LHCN-M2 (cell line): ENCODE measurements at places on chromosomes 4 and X.

DNA sequence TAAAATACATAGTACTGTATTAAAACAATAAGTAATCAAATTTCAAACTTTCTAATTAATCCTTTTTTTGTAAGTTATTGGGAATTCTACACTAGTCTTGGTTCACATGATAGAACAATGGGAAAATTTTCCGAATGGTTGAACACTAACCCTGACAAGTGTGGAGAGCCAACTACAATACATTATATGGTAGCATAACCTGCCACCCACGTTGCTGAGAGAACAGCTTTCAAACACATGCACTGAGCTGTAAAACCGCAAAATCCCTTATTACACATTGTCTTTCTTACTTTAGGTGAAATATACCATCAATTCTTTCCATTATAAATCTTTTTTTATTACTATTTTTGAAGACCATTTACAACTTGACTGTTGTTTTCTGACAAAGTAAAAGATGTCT is 54.7 kb downstream of the ANAPC10 start:
- no peak for DNase-seq

DNA sequence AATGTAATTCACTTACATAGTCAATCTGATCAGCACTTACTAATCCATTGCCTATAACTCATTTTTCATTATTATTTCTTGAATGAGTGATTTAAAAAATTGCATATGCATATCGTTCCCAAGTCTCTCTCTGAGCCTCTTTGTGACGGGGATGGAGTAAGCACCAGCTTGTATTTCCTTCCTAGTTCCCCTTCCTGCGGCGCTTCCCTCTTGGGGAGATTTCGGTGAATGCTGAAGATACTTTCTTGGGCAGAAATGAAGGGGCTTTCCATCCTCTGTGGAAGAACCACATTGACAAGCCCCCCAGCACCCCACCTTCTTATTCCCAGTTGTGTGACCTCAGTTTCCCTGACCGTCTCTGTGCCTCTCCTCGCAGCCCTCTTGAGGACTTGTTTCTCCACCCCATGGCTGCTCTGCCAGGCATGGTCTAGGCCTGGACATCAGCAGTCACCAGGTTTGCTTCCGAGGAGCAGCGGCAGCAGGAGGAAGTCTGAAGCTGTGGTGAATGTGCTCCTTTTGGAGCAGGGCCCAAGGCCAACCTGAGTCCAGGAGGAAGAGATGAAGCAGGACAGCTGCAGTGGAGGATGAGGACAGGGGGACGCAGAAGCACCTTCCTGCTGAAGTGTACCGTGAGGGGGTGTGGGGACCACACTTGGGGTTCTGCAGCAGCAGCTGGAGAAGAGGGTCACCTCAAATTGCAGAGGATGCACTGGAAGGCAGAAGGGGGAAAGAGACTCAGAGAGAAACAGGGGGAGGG is 124.9 kb downstream of the IRF2 start:
- no peak for DNase-seq

GRCh38 chrX:99909946-99910345 is 500.1 kb downstream of the PCDH19 start:
- no peak for DNase-seq

DNA sequence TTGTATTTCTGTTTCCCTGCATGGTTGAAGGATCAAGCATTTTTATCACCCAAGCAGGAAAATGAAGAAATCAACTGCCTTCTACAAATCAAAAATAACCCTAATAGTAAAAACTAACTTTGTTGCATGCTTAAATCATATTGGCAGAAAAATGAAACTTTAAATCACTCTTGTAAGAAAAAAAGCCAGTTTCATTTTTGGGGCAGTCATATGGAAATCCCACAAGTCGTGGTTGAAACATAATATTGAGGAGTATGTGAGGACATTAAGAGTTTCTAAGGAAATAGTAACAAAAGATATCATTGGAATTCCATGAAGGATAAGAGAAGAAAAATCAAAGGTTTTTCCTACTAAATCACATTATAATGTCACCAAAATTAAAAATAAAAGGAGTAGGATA is 8.4 kb downstream of the TEC start:
- DNase-seq, result peak; percentile 54

GRCh38 chr4:182560358-182560757 is 317.2 kb downstream of the TENM3 start:
- peak; percentile 49 for DNase-seq

DNA sequence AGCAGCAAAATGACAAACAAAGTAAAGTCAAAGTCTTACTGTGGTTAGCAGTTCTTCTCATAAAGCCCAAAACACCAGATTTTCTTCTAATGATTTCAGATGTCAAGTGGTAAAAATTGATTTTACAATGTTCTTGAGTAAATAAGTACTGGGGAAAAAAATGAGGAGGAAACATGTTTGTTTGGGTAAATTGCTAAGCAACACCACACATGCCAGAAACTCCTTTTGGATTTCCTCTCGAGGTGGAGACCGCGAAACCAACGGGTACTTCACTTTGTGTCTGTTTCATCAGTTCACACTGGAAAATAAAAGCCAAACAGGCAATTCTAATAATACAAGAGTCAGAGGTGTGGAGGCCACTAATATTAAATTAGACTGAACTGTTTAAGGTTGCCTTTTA is 4.6 kb upstream of the PKD2 start:
- DNase-seq, result peak; percentile 61

DNA sequence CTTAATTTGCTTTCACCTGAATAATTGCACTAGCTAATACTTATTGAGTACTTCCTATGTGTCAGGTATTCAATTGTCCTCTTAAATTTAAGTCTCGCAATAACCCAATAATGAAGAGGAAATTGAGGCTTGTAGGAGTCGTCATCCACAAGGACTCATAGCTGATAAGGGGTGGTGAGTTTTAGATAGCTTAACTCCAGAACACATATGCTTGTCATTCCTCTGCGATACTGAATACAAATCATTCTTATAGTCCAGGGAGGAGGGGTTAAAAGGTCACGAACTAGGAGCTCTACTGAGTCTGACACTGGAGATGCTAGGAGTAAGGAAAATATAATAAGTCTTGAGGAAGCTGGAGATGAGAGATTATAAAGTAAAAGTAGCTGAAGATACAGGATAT is 1.4 kb upstream of the PACRGL start:
- DNase-seq, result no peak

GRCh38 chr4:108393890-108394472 is 225.2 kb upstream of the LEF1 start:
- no peak for DNase-seq

DNA sequence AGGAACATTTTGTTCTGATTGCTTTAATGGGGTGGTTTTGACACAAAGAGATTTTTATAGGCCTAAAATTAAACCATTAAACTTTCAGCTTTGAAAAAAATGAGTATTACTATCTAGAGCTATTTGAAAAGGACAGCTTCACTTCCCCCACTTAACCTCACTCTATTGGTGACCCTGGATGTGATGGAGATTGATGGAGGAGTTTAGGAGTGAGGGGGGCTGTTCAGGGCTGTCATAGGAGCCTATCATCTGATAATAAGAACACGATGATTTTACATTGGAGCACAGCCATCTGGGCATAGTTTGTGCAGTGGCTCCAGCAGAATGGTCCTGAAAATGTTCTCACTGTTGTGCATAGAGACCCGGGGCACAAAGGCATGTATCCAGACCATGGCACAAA is 71.1 kb upstream of the EFNB1 start:
- DNase-seq, result no peak

DNA sequence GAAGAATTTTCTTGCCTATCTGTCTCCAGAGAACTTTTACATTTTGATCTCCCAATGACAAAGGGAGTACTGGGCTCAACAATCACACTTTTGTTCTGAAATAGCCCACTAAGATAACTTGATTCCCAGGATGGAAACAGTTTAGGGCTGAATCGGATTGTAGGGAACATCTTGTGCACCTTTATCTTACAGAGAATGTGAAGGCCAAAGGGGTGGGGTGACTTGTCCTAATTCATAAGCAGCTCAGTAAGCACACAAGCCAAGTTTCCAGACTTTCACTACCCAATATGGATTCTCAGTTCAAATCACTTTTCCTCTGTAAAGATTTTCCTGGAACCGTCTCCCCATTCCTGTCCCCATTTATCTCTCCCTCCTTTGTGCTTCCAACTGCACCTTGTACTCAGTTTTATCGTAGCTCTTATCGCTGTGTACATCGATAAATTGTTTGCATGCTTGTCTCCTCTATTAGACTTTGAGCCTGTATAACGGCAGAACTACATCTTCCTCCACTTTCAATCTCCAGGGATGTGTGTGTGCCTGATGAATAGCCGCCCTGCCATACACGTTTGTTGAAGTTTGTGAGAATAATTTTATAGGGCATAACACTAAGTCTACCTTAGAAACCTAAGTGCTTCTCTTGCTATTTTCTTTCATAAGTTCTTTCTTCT is 77.4 kb downstream of the MBNL3 start:
- DNase-seq, result no peak

GRCh38 chr4:7320206-7320797 is 114.4 kb downstream of the PSAPL1 start:
- DNase-seq, result no peak

DNA sequence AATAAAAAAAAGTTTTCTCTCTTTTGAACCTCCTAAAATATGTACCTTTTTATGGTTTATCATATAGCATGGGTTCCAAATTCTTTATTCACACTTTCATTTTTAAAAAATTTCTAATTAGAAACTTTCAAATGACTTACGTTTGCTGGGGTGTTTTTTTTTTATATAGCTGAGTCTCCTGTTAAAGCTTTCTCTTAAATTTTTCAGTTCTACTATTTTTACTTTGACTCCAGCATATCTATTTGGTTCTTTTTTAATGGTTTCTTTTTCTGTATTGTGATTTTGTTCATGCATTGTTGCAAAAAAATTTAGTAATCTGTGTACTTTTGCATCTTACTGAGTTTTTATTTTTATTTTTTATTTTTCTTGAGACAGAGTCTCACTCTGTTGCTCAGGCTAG is 22.3 kb downstream of the ZNF718 start:
- no peak for DNase-seq

DNA sequence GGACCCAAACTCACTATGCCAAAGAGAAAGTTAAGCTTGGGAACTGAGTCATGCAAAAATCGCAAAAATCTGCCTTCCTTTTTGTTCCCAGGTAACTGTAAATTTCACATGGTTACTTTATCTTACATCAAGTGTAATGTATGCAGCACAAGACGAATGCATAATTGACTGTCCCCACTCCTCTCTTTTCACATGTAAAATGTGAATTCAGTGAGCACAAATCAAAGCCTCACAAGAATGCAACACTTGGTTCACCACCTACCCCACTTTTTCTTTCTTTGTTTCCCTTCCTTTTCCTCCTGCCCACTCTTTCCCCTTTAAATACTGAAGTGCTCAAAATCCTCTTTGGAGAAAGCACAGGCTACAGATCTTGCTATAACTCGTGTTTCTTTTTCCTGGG is 53.2 kb downstream of the MAGED4B start:
- DNase-seq, result no peak

GRCh38 chr4:106270736-106271135 is 45.3 kb downstream of the TBCK start:
- DNase-seq, result peak; percentile 7

DNA sequence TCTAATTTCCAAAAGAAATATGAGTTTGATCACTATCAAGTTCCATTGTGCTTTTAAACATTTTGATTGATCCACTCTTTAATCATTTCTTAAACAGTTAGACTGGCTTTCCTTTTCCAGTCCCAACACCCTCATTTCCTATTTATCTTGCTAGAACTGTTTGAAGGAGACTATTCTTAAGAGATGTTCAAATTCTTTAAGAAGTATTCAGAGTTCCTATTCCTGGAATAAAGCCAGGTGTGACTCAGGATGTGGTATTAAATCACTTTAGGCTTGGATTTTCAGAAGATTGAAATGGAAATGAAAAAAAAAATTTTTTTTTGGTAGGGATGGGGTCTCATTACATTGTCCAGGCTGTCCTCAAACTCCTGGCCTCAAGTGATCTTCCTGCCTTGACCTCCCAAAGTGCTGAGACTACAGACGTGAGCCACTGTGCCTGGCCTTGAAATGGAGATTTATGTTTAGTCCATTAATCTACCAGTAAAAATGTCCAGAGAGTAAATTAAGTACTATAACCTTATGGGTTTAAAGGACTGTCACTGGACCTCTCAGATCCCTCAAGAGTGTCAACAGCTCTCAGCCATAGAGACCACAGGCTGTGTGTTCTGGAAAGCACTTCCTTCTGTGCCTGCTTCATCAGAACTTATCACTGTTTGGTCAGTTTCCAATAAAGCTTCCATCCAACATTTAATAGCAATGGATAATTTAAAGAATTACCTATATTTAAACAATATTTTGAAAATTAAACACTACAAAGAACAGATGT is 90.7 kb downstream of the CDS1 start:
- peak; percentile 90 for DNase-seq

- no peak for DNase-seq
These were observed 262.6 kb downstream of the CENPC start for GRCh38 chr4:67282749-67283148.

DNA sequence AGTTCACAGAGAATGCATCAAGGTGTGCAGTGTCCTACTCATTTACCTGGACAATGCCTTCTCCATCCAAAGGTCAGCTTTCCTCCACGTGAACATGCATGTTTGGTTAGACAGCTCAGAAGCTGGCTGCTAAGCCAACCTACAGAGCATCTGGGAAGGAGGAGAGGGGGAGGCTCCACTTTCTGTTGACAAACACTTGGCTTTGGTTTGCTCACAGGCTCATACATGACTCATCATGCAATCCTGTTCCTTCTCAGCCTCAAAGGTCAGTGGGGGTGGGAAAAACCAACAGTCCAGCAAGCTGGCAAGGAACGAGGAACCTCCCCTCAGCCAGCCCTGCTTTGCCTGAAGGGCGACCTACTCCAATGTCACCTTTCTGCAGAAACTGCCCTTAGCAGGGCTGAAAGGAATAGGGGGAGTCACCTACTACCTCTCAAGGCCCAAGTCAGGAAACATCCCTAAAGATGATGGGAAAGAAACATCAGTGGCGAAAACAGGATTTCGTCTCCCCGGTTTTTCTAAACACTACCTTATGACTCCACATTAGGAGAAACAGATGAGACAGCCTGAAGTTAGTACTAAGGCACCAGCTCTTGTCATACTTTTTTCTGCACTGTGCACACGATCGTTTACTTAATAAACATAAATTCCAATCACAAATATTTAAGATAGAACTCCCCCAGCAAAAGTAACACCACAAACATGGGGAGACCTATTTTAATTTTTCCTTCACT is 37.9 kb downstream of the RELL1 start:
- peak; percentile 92 for DNase-seq

DNA sequence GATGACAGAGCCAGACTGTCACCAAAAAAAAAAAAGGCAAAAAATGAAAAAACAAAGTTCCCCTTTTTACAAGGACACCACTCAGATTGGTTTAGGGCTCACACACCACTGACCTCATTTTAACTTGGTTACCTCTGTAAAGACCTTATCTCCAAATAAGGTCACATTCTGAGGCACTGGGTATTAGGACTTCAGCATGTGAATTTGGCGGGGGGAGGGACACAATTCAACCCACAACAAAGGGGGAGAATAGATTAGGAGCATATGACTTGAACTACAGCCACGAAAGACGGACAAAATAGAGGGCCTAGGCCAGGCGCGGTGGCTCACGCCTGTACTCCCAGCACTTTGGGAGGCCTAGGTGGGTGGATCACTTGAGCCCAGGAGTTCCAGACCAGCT is 31.0 kb upstream of the ARAF start:
- no peak for DNase-seq

- DNase-seq, result no peak
These were observed 3.9 kb upstream of the CXCL13 start for GRCh38 chr4:77601614-77602187.

GRCh38 chrX:131402124-131402811 is 113.2 kb upstream of the IGSF1 start:
- no peak for DNase-seq

GRCh38 chr4:83192634-83193033 is 78.1 kb upstream of the PLAC8 start:
- no peak for DNase-seq

GRCh38 chr4:173449380-173449717 is 50.4 kb upstream of the SCRG1 start:
- no peak for DNase-seq
